ENCODE measurements at places on chromosomes 2 and 18. TPM values are rescaled to one million over a fixed set of nuclear protein-coding genes. Genes with fewer than 3 reads are reported as not detected.
A peak's percentile ranks its signal among the peaks of the same experiment; 100 is the strongest.

GPR155 gene
- total RNA-seq, result 8.6 TPM

PLGLB2 gene
- total RNA-seq, result 0.54 TPM

IL1A gene
- total RNA-seq, result 6.6 TPM

FAM124B gene
- total RNA-seq, result 0.87 TPM

ALPP gene
- total RNA-seq, result not detected

TTC21B gene
- 24.5 TPM for total RNA-seq

SESTD1 gene
- 9.6 TPM for total RNA-seq

- peak; percentile 79 for DNase-seq
Measured at GRCh38 chr2:100142393-100142792, at the start of gene AFF3. TSS of gene AFF3 (minus strand) at chr2:100142590. CDS start at chr2:100104454, 38,136 bp downstream.

GRCh38 chr2:131588152-131588873 lies 60.6 kb downstream of the CCDC74A start:
- no peak for DNase-seq

DNA sequence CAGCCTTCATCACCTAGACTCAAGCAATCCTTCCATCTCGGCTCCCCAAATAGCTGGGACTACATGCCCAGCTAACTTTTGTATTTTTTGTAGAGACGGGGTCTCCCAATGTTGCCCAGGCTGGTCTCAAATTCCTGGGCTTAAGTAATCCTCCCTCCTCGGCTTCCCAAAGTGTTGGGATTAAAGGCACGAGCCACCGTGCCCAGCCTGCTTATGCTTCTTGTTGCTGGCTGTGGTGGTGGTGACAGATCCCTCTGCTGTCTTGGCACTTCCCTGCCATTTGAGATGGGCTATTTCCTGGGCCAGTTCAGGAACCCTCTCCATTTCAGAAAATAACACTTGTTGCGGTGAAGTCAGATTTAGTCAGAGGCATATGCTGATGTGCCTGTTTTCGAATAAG lies 28.8 kb downstream of the GATA6 start:
- no peak for DNase-seq

DNA sequence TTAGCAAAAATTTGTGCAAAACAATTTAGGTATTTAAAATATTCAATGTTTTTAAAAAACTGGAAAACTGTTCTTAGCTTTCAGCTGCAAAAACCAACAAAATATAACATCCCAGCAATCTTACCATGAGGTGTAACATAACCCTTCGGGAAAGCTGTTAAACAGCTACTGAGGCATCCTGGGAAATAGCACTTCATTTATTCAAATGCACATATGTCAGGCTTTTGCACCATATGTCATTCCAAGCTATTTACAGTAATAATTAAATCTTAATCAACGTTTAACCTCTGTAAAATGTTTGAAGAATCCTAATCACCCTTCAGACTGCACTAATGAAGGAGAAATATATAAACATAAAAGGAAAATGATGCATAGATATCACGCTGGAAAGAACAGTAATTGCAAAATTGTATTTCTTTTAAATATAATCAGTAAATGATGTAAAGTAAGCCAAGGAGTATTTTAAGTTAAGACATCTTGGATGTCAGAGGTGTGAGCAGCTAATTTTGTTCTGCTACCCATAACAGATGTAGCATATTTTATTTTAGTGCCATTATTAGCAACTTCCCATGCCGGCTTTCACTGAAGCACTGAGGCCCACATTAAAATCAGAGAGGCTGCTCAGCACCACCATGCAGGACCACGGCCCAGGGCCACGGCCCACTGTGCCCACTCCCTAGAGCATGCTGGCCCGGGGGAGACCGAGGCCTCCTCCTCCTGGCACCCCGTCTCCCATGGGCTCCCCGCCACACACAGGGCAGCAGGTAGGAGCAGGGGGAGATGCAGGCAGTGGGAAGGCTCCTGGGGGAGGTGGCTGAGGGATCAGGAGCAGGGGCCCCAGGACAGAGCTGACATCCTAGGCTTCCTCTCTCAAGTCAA lies 30.9 kb downstream of the EMX1 start:
- no peak for DNase-seq

DNA sequence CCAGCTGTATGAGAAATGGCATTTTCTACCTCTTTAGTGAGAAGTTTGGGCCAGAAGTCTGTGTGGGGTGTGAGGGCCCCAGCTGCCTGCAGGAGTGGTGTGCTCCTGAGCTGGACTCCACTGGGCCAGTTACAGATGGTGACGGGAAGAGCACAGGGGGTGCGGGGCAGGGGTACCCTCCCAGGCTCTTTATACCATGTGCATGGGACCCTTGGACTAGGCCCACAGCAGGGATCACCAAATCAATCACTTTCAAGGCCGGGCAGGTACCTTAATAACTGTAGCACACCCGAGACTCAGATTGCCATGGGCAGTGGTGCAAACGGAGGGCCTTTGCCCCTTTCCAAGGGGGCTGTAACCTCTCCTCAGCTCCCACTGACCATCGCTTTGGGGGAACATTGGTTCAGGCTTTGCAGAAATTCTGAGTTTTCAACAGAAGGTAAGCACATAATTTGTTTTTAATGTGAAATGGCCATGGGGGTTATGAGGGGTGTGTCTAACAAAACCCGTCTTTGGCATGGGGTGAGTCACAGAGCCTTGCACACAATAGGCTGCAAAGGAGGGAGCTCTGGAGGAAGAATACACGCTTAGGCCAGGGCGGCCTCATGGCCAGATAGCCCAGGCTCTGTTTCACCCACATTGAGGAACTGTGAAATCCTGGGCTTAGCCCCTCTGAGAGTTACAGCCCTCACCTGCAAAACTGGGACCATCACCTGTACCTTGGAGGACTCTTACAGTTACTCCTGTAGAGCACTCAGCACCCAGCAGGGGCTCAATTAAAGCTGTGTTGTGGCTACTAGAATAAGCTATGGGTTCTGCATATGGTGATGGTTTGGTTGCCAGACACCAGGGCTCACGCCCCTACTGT lies 141.0 kb upstream of the BCL2L11 start:
- no peak for DNase-seq

GRCh38 chr2:163580757-163581156 lies 155.1 kb downstream of the FIGN start:
- no peak for DNase-seq

DNA sequence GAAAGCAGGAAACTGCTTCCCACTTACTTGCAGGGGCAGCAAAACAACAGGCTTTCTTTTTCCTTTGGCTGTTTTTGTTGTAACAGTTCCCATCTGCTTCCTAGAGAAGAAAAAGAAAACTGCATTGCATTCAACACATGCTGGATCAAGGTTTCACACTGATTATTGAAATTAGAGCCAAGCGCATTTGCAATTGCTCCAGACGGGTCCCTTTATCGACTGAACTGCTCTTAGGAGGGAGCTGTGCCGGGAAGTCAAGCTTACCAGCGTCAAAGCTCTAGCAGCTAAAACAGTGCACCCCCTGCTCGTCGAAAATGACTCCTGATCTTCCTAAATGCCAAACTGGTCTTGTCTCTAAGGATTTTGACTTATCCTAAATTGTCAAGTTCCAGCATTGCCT lies 164.0 kb upstream of the SESTD1 start:
- no peak for DNase-seq

DNA sequence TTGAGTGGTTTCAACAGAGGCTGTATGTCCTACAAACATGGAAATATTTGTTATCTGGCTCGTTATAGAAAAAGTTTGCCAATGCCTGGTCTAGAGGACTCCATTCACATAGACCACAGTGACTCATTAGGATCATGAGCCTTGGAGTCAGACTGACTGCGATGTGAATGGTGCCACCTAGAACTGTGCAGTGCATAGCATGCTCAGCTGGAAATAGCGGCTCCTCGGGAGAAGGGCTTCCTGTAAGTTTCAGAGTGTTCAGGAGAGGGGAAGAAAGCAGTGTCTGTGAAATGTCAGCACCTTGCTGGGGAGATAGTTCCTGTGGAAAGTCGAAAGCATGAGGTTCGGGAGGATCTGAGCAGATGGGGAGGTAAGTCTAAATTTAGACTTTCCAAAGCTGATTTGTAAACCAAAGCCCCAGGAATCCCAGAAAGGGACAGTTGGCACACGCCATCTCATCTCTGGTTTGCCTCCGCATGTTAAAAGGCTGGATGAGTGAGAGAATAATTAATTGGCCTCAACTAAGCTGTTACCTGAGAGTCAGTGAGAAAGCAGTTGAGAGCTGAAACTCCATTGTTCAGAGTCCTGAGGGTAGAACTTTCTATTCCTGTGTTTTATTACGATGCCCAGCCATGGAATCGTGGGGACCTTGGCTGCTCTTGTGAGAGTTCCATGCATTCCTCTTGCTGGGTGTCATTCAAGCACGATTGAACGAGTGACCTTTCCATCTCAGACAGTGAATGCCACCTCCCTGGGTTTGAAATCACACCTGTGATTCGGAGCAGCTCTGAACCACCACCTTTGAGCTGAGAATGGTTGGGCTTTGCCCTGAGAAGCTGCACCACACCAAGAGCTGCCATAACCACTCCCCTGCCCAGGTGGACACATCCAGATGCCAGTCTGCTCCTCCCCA lies 99.5 kb downstream of the MAPK4 start:
- no peak for DNase-seq

- DNase-seq, result peak; percentile 58
Measured at GRCh38 chr2:46978723-46979122, 63.1 kb upstream of the MCFD2 start.

- no peak for DNase-seq
Measured at GRCh38 chr18:67411116-67411515, 105.4 kb downstream of the DSEL start.

GRCh38 chr2:65675350-65675749 lies 243.0 kb upstream of the SPRED2 start:
- no peak for DNase-seq

GRCh38 chr18:48842259-48843061 lies 108.3 kb downstream of the SMAD7 start:
- peak; percentile 58 for DNase-seq

DNA sequence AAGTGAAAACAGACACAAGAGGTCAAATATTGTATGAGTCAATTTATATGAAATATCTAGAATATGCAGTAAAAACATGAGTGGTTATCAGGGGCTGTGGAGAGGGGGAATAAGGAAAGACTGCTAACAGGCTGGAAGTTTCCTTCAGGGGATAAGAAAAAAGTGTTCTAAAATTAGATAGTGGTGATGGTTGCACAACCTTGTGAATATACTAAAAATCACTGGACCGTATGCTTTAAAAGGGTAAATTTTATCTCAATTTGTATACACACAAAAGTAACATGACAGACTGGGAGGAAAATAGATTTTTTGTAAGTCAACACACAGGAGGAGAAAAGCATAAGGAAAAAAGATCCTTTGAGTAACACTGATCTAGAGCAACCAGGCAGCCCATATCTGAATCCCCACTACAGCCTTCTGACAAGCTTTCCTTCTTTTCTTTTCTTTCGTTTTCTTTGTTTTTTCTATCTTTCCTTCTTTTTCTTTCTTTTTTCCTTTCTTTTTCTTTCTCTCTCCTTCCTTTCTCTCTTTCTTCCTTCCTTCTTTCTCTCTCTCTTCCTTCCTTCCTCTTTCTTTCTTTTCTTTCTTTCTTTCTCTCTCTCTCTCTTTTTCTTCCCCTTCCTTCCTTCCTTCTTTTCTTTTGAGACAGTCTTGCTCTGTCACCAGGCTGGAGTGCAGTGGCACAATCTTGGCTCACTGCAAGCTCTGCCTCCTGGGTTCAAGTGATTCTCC lies 95.4 kb downstream of the AAK1 start:
- DNase-seq, result no peak

Measured in activated CD4-positive, alpha-beta T cell treated with anti-CD3 and anti-CD28 coated beads for 36 hours (primary cell).